ENCODE measurements at places on chromosomes 3 and 15.

GRCh38 chr15:85709250-85709649 is 85.5 kb downstream of the KLHL25 start:
- peak; percentile 18 for DNase-seq

DNA sequence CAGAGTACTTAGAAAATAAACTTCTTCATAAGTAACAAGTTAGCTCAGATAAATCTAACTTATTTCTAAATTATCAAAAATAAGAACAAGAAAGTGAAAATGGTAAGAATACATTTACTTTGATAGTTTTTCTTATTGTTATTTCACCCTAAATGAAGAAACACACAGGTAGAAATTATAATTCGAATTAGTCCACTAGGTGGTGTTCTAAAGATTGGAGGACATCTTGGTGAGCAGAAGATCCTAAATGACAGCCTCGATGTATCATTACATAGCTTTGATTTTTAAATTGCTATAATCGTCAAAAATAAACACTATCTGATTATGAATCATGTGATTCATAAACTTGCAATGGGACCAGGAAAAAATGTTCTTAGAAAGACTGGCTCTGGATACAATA is 280.8 kb upstream of the UBE2E2 start:
- no peak for DNase-seq

DNA sequence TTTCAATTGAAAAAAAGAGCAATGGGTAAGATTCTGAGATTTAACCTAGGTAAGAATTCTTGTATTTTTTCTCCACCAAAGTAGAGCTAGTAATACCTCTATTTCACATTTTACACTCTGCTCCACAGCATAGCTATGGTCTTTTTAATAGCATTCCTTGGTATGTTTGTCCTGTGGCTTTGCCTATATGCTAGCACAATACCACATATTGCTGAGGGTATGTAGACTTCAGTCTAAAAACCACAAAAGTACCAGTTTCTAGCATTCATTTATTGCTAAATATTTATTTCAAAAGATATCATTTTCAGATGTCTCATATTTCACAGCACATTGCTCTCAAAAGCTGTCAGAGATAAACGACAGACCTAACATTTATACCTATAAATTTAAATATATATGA is 18.2 kb upstream of the EOGT start:
- DNase-seq = no peak

GRCh38 chr15:75921732-75922703 is 18.3 kb downstream of the FBXO22 start:
- DNase-seq = peak; percentile 15

DNA sequence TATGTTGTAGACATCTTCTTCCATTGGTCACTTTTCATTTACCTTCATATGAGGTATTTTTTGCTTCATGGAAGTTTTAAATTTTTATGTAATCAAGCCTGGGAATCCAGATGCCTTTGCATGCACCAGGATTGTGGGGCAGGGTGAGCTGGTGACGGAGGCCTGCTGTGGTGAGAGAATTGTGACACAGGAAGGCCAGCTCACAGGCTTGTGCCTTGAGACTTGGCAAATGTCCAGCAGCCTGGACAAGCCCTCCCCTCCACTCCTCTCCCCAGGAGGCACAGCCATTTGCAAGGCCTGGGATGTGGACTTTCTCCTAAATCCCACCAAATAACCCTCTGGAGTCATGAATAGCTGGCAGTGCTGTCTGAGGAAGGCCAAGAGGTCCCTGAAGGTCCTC is 67.4 kb downstream of the RHCG start:
- DNase-seq = no peak

GRCh38 chr3:156661155-156661554 is 13.2 kb upstream of the TIPARP start:
- DNase-seq = no peak

DNA sequence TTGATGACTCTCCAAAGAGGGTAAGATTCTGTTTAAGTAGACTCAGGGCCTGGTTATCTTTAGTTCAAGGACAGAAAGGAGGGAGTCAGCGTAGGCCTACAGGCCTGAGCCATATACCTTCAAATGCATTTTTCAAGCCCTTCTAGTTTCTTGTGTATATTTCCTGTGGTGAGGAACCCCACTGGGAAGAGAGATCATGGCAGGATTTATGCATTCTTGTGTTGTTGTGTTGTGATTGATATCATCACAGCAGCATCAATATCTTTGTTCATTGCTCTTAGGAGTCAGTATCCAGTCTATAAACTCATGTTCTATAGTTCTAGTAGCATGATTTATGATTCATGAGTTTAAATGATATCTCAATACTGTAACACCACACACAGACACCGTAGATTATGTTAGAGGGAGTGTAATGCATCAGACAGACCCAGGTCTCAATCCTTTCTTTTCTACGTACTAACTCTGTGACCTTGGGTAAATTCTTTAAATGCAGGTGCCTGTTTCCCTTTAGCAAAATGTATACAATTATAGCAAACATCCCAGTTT is 427.5 kb downstream of the PDCD6IP start:
- no peak for DNase-seq

DNA sequence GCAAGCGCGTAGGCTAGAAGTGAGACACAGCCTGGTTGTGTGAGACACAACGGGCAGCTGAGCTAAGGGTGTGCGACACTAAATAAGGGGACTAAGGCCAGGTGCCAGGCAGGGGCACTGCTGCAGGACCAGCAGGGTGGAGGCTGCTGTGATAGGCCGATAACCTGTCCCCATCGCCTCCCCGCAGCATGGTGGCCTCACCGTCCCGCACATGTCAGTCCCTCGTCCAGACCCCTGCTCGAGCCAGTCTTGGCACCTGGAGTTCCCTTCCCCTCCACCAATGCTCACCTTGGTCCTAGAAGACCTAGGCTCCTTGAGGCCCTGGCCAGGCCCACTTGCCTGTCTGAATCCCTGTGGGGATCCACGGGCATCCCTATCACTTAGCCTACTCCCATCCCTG is 96.1 kb downstream of the HMG20A start:
- no peak for DNase-seq

Measured in CD4-positive, alpha-beta T cell treated with Interleukin-6 for 4 hours (primary cell).